ENCODE measurements at places on chromosomes 16 and 17.

DNA sequence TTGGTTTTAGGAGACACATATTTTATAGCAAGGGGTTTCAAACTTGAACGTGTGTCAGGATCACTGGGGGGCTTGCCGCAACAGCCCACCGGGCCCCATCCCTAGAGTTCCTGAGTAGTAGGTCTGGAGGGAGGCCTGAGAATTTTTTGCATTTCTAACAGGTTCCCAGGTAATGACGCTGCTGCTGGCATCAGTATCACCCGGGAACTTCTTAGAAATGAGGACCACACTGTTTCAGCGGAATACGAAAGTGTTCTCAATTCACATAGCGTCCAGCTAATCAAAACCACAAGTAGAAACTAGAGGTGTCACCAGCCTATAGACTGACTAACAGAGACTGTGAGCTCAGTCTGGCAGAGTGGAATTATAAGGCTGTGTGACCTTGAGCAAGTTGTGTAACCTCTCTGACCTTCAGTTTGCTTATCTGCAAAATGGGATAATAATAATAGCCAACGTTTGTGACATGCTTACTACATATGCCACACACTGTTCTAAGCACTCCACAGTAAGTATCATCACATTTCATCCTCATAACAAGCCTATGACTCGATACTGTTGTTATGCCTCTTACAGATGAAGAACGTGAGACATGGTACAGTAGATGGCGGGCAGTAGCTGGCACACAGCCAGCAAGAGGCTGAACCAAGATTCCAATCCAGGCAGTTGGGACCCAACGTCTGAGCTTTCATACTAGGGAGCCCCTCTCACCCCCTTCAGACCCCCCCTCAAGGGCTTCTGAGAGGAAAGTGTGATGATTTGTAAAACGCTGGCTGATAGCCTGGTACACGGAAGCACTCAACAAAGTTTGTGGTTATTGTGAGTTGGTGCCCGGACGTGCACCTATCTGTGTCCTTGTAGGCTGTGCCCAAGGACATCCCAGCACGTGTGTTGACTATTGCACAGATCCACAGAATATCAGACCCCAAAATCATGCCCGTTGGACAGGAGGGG is 4.6 kb upstream of the ICAM2 start:
- DNase-seq, result peak; percentile 51

DNA sequence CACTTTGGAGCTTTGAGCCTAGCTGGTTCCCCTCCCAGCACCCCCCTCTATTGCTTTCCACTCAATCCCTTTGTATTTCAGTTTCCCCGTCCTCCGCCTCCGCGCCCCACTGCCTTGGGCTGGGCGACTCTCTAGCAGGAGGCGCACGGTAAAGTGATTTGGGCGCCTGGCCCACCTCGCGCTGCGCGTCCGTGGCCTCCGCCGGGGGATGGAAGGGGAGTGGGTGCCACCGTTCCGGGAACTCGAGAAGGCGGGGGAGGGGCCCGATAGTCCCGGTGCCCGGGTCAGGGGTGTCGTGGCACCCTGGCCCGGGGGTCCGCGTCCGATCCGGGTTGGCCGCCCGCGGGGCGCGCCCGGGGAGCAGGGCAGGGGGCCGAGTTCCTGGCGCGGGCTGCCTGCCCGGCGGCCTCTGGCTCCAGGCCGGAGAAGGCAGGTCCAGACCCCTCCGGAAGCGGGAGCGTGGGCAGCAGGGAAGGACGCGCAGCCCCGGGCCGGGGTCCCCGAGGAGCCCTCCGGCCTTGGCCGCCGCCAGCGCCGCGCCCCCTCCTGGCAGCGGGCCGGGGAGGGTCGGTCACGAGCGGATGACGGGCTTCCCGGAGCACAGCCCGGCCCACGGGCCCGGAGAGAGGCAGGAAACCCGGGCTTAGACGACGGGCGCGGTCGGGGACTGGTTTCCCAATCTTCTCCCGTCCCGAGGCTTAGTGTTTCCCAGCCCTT is 15.8 kb downstream of the MEOX1 start:
- peak; percentile 45 for DNase-seq

DNA sequence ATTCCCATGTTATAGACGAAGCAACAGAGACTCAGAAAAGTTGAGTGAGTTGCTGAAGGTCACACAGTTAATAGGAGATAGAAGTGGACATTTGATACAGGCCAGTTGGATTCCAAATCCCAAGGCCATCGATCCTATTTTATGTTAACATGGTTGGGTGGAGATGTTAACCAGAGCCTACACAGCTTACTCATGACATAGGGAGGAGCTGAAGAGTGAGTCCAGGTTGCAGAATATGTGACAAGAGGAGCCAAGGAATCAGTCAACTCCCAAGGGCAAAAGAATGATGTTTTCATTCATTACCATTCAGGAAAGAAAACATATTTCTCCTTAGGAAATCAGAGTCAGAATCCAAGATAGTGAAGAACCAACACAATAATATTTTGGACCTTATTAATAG is 40.3 kb upstream of the GAS7 start:
- DNase-seq, result no peak

- DNase-seq, result no peak
These were observed 30.5 kb upstream of the NXPH3 start for GRCh38 chr17:49545007-49545660.

DNA sequence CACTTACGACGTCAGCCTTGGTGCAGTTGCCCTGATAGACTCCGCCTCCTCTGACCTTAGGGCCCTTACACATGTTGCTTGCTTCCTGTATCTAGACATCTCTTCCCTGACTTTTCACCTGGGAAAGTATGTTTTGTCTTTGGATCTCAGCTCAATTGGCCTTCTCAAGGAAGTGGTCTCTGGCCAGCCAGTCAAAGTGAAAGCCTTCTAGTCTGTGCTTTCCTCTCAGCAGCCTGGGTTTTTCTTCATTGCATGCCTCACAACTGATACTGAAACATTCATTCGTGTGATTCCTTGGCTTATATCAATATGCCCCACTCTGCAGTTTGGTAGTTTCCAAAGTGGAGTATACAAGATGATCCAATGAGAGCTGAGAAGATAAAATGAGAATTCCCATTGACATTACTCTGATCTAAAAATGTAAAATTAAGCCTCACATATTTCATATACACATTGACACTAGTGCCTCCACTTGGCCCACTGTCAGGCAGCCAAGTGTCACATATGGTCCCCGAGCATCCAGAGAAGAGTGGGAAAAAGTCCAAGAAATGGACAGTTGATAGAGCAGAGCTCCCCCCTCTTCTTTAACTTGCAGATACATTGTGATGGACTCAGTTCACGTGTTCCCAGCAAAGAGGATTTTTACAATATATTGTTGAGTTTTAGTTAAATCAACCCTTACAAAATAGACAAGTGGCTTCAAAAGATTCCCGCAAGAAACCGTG is 371.2 kb upstream of the ASIC2 start:
- DNase-seq, result no peak

GRCh38 chr16:6131526-6132050 is 1034.0 kb upstream of the EEF2KMT start:
- DNase-seq, result no peak

- DNase-seq, result no peak
These were observed 258.3 kb upstream of the MON1B start for GRCh38 chr16:76932541-76933211.

GRCh38 chr16:77555126-77555525 is 120.3 kb upstream of the ADAMTS18 start:
- DNase-seq, result no peak

DNA sequence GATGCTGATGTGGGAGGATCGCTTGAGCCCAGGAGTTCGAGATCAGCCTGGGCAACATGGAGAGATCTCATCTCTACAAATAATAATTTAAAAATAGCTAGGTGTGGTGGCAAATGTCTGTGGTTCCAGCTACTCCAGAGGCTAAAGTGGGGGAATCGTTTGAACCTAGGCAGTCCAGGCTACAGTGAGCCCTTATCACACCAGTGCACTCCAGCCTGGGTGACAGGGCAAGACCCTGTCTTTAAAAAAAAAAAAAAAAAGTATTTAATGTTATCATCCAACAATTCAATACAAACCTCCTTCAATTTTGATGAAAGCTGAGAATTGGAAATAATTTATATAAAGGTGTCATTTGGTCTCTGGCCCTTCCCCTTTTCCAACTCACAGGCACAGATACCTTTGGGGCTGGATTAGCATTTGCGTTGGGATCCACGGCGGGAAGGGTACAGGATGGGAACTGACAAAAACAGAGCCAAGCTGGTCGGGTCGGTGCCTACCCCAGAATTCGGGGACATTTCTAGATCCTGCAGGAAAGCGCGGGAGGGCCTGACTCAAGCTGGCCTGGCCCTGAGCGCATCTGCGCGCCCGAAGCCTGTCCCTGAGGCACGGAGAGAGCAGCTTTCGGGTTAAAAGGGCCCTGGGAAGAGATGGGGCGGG is 860 bp upstream of the DCAF7 start:
- DNase-seq, result no peak

DNA sequence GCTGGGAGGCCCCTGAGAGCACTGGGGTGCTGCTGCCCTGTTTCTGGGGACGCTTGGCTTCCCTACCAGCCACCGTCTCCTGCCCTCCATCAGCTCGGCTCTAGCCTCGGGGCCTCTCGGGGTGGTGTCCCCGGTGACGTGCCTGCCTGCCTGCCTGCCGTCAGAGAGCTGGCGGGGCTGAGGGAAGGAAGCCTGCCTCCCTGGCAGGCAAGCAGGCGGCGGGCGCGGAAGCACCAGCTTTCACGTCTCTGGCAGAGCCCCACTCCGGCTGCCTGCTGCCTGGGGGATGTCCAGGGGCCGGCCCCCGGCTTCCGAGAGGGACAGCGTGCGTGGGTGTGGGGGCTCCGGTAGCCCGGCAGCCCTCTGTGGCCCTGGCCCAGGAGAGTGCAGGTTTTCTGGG is 9.3 kb downstream of the CENPX start:
- peak; percentile 85 for DNase-seq

DNA sequence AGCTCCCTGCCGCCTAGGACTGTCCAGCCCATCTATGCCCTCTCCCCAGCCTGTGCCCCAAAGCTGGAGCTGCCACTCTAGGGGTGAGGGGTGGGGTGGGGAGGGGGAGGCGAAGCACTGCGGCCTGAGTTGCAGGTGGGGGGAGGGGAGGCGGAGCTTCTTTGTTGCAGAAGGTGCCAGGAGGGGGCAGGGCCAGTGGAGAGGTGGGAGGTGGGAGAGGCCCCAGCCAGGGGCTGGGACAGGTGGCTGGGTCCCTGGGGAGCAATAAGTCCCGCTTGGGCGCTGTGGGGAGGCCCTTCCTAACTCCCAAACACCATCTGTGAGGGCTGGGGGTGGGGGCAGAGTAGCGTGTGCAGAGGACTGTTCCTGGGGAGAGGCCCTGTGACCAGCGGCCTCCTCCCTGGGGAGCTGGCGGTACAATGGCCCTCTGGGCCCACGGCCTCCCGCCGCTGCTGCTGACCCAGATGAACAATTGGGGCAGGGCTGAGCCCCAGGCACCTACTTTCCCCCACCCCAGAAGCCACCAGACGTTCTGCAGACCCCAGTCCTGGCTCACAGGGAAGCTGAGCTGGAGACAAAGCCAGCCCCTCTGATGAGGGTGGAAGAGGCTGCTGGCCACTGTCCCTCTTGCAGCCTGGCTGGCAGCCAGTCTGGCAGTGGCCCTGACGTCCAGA is 2.2 kb upstream of the NTN3 start:
- peak; percentile 52 for DNase-seq

- DNase-seq, result no peak
These were observed 4.2 kb upstream of the NDRG4 start for GRCh38 chr16:58495521-58496331.

- DNase-seq, result no peak
These were observed 16.6 kb downstream of the PLD6 start for GRCh38 chr17:17189559-17189958.

DNA sequence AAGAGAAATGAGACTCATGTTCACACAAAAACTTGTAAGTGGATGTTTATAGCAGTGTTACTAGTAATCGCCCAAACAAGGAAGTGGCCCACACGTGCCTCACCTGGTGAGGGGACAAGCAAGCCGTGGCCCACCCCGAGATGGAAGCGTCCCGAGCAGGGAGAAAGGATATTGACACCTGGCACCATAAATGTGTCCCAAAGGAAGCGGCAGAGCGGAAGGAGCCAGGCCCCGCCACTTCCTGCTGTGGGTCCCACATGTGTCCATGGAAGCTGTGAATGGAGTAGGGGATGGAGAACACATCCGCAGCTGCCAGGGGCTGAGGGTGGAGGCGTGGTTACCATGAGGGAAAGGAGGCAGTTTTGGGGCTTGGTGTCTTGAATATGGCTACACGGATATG is 18.9 kb downstream of the KCNJ18 start:
- DNase-seq, result no peak

- DNase-seq, result no peak
These were observed 266.0 kb downstream of the ENGASE start for GRCh38 chr17:79340333-79341221.

GRCh38 chr17:1786708-1787107 is 24.8 kb downstream of the SERPINF1 start:
- no peak for DNase-seq

GRCh38 chr17:385178-385835 is 32.7 kb upstream of the RPH3AL start:
- DNase-seq, result peak; percentile 58

DNA sequence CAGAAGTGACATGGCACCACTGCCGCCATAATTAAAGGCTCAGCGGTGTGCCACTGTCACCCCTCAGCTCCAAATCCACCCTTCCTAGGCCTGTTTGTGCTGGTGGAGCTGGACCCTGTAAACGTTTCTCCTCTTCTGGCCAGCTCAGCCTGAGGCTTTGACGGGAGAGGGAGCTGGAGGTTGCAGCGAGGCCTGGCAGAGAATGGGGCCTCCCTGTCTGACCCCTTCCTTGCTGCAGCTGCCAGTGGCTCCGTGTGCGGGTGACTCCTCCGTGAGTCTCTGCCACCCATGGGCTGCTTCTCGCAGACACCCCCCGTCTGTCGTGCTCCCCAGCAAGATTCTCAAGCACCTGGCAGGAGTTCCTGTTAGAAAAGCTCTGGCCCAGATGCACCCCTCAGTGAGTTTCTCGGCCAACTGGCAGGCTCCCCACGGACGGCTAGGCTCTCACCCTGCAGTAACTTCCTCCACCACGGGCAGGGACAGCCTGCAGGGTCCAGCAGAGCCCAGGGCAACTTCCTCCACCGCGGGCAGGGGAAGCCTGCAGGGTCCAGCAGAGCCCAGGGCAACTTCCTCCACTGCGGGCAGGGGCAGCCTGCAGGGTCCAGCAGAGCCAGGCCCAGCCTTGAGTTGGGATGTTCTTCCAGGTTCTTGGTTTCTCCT is 4.7 kb upstream of the CHMP6 start:
- DNase-seq, result no peak

DNA sequence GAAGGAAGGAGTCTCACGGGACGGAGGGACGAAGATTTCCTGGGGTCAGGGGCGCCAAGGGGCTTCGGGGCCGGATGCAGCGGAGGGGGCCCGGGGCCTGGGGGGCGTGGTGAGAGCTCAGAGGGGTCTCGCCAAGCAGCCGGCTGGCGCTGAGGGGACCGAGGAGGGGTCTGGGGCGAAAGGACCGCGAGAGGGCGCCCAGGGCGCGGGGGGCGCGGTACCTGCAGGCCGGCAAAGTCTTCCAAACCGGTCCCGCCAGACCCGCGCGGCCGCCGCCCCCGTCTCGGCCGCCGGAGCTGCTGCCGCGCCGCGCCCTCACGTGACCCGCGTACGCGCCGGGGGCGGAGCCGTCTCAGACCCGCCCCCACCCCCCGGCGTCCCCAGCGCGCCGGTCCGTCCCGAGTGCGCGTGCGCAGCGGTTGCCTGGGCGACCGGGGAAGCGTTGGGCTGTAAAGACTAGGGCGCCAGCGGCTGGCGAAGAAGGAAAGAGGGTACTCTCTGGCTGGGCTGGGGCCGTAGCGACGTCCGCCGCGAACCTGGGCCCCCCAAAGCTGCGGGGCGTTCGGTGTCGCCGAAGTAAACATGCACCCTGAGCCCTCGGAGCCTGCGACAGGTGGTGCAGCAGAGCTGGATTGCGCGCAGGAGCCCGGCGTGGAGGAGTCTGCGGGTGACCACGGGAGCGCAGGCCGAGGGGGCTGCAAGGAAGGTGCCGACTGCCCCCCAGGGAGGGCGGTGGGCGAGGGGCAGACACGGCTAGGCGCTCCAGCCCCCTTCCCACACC is at the start of the genes DNAAF1 and HSDL1:
DNAAF1 (plus strand) TSS at position 450 of the 781 bp plus-strand sequence; CDS start at position 583, 133 bp downstream.
HSDL1 (minus strand) TSS at position 319 of the 781 bp plus-strand sequence. CDS start 13,856 bp downstream, outside the sequence.
- DNase-seq, result peak; percentile 84

- DNase-seq, result peak; percentile 67
These were observed 32.8 kb downstream of the HIC1 start for GRCh38 chr17:2087597-2088211.
